ENCODE measurements at places on chromosomes 5 and 9.

DNA sequence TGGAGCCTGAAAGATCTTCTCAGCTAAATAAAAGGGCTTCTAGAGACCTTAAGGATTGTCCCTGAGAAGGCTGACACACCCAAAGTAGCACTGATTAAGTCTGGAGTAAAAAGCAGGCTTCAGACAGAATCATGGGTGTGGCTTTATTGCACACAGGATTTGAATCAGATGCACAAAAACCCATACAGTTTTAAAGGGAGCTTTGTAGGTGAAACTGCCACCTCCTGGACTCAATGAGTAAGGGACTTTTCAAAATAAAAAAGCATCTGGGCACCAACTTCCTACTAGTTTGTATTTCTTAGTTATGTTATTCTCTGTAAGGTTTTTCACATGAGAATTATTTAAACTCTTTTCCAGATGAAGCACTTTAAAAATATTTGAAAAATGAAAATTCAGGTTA lies 129.4 kb downstream of the EDIL3 start:
- no peak for DNase-seq

- DNase-seq, result no peak
Observed at GRCh38 chr5:13939638-13940037, 4.8 kb downstream of the DNAH5 start.

GRCh38 chr5:79235261-79235633 lies 684 bp upstream of the JMY start:
- no peak for DNase-seq

- DNase-seq, result no peak
Observed at GRCh38 chr9:124348831-124349230, 66.4 kb downstream of the PSMB7 start.

DNA sequence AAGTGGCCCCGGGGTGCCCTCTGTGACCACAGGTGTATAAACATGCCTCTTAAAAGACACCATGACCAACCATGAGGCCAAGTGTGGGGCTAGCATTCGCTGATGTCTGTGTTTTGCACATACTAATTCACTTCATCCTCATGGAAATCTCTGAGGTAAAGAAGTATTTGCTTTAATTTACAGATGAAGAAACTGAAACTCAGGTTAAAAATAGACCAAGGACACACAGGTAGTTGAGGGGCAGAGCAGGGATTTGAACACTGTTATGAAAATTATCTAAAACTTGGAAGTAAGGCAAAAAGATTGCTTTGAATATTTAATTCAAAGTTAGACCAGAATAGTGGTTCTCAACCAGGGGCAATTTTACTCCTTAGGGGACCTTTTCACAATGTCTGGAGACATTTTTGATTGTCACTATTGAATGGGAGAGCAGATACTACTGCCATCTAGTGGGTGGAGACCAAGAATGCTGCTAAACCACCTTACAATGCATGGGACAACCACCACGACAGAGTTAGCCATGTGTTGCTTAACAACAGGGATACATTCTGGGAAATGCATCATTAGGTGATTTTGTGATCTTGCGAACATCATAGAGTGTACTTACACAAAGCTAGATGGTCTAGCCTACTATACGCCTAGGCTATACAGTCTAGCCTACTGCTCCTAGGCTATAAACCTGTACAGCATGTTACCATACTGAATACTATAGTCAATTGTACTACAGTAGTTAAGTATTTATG lies 8.0 kb upstream of the FXN start:
- DNase-seq, result no peak

DNA sequence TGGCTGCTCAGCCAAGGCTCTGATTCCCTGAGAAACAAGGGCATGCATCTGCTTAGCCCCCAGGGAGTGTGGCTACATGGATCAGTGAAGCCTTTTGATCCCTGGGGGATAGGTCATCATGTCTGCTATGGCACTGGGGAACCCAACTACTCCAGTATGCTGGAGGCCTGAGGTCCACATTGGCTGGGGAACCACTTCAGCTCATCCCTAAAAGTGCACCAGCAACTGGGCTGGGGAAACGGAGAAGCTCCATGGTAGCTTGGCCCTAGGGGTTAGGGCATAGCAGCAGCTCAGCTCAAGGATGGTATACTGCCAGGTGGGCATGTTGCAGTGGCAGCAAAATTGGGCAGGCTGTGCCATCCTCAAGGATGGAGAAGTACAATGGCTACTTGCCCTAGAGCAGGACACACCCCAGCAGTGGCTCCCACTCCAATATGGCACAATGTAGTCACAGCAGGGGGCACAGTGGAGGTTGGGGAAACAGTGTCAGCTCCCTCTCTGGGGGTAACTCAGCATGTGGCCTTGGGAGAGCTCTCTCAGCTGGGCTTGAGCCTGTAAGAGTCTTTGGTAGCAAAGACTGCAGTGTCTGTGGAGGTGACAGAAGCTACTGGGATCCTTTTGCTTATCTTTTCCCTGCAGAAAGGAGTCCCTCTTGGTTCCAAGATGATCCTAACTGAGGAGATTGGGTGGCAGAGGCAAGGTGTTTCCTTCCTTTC lies 111.5 kb upstream of the FSTL4 start:
- DNase-seq, result no peak

All from heart left ventricle (tissue), 16 donors.